ENCODE measurements at places on chromosomes 5 and 9. TPM values are rescaled to one million over a fixed set of nuclear protein-coding genes. Genes with fewer than 3 reads are reported as not detected.
A peak's percentile ranks its signal among the peaks of the same experiment; 100 is the strongest.

GRCh38 chr5:178941361-178941760, 363 bp downstream of the ZNF454 start:
- H3K4me1 ChIP-seq: no peaks in the 10 kb centered on the region
- peaks cover 4% of the 10 kb centered on the region for H3K27me3 ChIP-seq
- DNase-seq: no peak
- H3K36me3 ChIP-seq: peaks cover 10% of the 10 kb centered on the region
- H3K27ac ChIP-seq: no peak overlapping the region

- no peak overlapping the region for H3K4me3 ChIP-seq
- peaks cover 36% of the 10 kb centered on the region for H3K27me3 ChIP-seq
- no peaks in the 10 kb centered on the region for H3K36me3 ChIP-seq
- DNase-seq: no peak
- H3K4me1 ChIP-seq: peaks cover 9% of the 10 kb centered on the region
Measured at GRCh38 chr5:96584712-96585111, 77.5 kb upstream of the CAST start.

- no peak for DNase-seq
- no peak overlapping the region for H3K4me3 ChIP-seq
- no peaks in the 10 kb centered on the region for H3K27me3 ChIP-seq
- H3K4me1 ChIP-seq: no peaks in the 10 kb centered on the region
- H3K27ac ChIP-seq: no peak overlapping the region
- H3K36me3 ChIP-seq: no peaks in the 10 kb centered on the region
Measured at GRCh38 chr9:29439961-29440360, 1866.7 kb upstream of the C9orf72 start.

GRCh38 chr9:113349445-113350094, at the start of gene BSPRY:
Gene BSPRY, plus strand, starts transcription at chr9:113349541. Its CDS starts 39 bp downstream, at chr9:113349580.
- H3K27ac ChIP-seq: peak within 1 kb of the TSS; percentile 78
- H3K4me3 ChIP-seq: peak within 1 kb of the TSS; percentile 78
- H3K4me1 ChIP-seq: peaks cover 35% of the 10 kb centered on the region
- DNase-seq: peak; percentile 31
- peaks cover 26% of the 10 kb centered on the region for H3K27me3 ChIP-seq
- H3K36me3 ChIP-seq: peaks cover 1% of the 10 kb centered on the region

GRCh38 chr9:31304576-31304975, 1079.9 kb upstream of the ACO1 start:
- no peak overlapping the region for H3K4me3 ChIP-seq
- H3K4me1 ChIP-seq: peaks cover 13% of the 10 kb centered on the region
- DNase-seq: no peak
- no peak overlapping the region for H3K27ac ChIP-seq

DNA sequence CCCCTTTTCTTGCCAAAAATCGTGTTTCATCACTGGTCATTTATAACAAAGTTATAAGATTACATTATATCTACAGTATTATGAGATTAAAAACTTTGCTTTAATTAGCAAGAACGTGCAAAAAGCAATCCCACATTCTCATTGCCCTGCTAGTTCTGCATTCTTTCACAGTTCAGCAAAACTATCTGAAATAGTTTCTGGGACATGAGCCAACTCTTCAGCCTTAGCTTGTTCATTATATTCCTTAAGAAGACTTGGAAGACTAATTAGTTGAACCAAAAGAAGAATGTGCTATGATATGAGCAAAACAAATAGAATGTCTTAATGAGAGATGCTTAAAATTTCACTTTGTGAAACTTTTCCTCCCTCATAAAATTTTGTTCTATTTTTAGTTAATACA, 76.7 kb downstream of the ITGA1 start:
- no peak for DNase-seq
- no peaks in the 10 kb centered on the region for H3K4me1 ChIP-seq
- no peak overlapping the region for H3K27ac ChIP-seq
- H3K36me3 ChIP-seq: no peaks in the 10 kb centered on the region

DNA sequence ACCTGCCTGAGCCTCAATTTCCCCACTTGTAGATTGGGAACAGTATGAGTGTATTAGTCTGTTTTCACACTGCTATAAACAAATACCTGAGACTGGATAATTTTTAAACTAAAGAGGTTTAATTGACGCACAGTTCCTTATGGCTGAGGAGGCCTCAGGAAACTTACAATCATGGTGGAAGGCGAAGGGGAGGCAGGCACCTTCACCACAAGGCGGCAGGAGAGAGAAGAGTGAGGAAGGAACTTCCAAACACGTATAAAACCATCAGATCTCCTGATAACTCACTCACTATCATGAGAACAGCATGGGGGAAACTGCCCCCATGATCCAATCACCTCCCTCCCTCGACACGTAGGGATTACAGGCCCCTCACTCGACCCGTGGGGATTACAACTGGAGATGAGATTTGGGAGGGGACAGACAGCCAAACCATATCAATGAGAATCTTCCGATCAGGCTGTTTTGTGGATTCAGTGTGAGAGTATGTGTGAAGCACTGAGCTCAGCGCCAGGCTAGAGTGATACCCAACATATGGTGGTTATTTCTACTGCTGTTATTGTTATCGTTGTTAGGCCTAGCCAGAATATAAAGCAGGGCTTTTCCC, 14.6 kb upstream of the LMX1B start:
- no peaks in the 10 kb centered on the region for H3K4me1 ChIP-seq
- peaks cover 50% of the 10 kb centered on the region for H3K27me3 ChIP-seq
- no peaks in the 10 kb centered on the region for H3K36me3 ChIP-seq

GRCh38 chr9:38765101-38765500, 45.2 kb upstream of the FAM240B start:
- H3K4me3 ChIP-seq: no peak overlapping the region
- no peak for DNase-seq
- H3K27me3 ChIP-seq: no peaks in the 10 kb centered on the region
- H3K36me3 ChIP-seq: no peaks in the 10 kb centered on the region

DNA sequence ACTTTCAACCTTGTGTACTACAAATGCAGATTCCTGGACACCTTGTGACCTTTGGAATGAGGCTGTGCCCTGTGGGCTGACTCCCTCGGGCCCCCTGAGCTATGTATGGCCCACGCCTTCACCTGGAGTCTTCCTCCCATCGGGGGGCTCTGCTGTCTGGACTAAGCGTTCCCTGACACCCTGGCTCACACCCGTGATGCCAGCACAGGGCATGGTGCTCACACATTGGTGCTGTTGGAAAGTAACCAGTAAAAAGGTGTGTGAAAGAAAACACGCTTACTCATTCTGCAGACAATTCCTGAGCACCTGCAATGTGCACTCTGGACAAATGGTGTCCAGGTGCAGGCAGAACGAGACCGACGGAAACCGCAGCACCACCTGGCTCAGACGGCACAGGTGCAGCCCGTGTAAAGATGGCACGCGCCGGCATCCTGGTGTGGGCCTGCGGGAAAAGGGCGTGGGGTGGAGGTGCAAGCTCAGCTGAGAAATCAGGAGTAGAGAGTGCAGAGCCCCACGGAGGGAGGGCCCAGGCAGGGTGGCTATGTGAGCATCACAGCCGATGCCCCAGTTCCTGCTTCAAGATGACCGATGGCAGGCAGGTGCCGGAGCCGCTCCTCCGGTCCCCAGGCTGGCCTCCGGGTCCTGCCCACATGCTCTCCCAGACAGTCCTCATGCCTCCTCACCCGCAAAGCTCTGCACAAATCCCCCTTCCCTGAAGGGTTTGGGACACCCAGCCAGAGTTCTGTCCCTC, 11.0 kb downstream of the LPCAT1 start:
- peaks cover 2% of the 10 kb centered on the region for H3K36me3 ChIP-seq
- DNase-seq: no peak
- no peak overlapping the region for H3K27ac ChIP-seq

GRCh38 chr5:112637343-112637742, 100.3 kb upstream of the APC start:
- H3K4me1 ChIP-seq: no peaks in the 10 kb centered on the region
- peaks cover 8% of the 10 kb centered on the region for H3K27me3 ChIP-seq
- no peak overlapping the region for H3K27ac ChIP-seq
- H3K4me3 ChIP-seq: no peak overlapping the region
- DNase-seq: no peak

DNA sequence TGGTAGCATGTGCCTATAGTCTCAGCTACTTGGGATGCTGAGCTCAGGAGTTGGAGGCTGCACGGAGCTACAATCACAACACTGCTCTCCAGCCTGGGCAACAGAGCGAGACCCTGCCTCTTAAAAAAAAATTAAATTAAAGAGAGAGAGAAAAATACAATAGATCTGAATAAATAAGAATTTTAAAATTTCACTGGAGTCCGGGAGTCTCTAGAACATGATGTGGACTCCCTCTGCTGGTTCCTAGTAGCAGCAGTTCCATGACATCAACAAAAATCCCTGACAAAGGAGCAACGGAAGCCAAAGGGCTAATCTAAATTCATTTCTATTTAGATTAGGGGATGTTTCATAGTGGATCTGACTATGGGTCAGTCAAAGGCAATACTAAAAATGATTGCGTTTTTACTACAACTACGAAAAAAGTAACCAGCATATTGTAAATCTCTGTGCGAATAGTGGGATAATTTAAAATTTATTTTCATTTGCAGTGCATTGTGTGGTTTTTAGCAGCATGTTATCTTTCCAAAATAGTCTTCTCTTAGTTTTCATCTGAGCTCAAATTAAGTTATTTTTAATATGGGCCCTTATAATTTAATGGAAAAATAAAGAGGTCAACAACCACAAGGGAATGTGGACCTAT, 6.7 kb downstream of the INIP start:
- H3K4me1 ChIP-seq: peaks cover 28% of the 10 kb centered on the region
- no peak overlapping the region for H3K4me3 ChIP-seq
- DNase-seq: no peak
- no peaks in the 10 kb centered on the region for H3K27me3 ChIP-seq
- H3K36me3 ChIP-seq: peaks cover 33% of the 10 kb centered on the region

- no peak overlapping the region for H3K27ac ChIP-seq
- no peak overlapping the region for H3K4me3 ChIP-seq
- no peaks in the 10 kb centered on the region for H3K36me3 ChIP-seq
- no peak for DNase-seq
- no peaks in the 10 kb centered on the region for H3K27me3 ChIP-seq
Measured at GRCh38 chr5:174086751-174087150, 41.2 kb downstream of the NSG2 start.

DNA sequence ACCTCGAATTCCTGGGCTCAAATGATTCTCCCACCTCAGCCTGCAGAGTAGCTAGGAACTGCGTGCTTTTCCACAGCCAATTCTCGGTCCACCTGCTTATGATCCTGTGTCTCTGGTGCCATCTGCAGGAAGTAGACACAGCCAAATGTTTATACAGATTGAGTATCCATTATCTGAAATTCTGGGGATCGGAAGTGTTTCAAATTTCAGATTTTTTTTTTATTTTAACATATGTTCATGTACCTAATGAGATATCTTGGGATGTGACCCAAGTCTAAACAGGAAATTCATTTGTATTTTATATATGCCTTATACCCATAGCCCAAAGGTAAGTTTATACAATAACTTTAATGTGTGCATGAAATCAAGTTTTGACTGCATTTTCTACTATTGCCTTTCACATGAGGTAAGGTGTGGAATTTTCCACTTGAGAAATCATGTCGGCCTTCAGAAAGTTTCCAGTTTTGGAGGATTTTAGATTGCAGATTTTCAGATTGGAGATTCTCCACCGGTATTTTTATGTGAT, 89.5 kb downstream of the ESM1 start:
- DNase-seq: peak; percentile 25
- H3K4me3 ChIP-seq: no peak overlapping the region
- peaks cover 70% of the 10 kb centered on the region for H3K27me3 ChIP-seq
- no peak overlapping the region for H3K27ac ChIP-seq

- H3K36me3 ChIP-seq: no peaks in the 10 kb centered on the region
- H3K4me1 ChIP-seq: peaks cover 2% of the 10 kb centered on the region
- no peak for DNase-seq
- no peak overlapping the region for H3K27ac ChIP-seq
- peaks cover 3% of the 10 kb centered on the region for H3K27me3 ChIP-seq
Measured at GRCh38 chr5:67648201-67648671, 451.6 kb upstream of the CD180 start.

DNA sequence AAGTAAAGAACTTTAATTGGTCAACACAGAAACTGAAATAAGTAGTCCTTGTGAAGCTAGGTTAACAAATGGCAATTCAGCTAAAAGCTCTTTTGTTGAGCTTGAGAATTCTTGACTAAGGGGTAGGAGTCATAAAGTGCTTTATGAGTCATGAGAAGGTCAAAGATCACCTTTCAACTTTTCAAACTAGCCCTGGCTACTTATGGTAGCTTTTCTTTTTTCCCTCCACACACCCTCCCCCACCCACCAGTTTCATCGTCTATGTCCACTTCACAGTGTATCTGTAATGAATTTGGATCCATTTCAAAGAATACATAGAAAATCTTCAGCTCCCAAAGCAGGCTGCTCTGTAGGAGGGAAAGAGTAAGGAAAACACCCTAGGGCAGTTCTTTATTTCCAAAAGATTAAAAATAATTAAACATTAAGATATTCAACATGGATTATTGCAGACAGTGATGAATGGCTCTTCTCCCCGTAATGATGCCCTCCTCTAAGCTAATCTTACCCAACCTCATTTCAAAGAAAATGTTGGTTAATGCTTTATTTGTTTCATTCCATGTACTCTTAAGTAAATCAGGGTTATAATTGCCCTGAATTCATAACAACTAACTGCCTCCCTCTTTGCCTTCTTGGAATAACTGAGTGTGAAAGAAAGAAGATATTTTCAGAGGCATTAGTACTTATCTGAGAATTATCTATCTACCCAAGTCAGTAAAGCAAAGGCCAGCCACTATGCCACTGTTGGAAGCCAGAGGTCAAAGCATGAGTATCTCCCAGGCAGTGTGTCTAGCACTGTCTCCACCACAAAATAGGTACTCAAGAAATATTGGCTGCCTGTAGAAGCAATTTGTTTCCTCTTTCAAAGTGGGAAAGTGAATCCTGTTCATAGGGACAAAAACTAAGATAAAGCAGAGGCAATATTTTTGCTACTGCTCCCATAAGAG, 290.6 kb downstream of the PIK3R1 start:
- no peak overlapping the region for H3K4me3 ChIP-seq
- H3K27me3 ChIP-seq: no peaks in the 10 kb centered on the region
- no peaks in the 10 kb centered on the region for H3K4me1 ChIP-seq
- H3K36me3 ChIP-seq: no peaks in the 10 kb centered on the region

DNA sequence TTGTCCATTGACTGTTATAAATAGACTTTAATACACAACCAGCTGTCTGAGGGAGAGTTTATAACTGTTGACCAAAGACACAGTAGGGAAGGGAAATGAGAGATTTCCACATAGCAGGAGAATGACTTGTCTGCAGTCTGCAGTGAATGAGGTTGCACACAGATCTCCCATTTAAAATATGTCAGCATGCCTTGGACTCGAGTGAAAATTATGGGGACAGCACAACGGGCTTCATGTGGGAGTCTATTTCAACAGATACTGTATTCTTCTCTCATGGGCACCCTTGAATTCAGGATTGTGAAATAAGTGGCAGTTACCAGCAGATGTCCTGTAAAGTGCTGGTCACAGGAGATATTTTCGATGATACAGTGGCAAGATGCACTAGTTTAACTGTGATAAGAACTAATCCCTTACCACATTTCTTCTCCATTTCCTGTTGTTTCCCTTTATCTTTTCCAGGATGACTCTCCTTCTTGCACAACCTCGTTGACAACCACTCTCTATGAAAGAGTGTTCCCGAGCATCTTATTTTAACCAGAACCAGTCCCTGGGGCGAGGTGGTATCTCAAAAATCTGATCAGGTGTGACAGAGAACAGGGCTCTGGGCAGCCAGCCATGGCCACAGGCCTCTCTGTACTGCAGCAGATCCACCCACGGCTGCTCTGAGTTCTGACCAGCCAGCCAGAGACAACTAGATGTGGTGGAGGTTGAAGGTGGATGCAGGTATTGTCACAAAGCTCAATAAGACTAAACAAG, 51.5 kb upstream of the MAP3K1 start:
- peaks cover 2% of the 10 kb centered on the region for H3K27me3 ChIP-seq
- no peak overlapping the region for H3K4me3 ChIP-seq
- DNase-seq: no peak
- no peak overlapping the region for H3K27ac ChIP-seq

Gene NRARP
- 0.32 TPM for total RNA-seq

Gene FOXD4
- total RNA-seq: 0.92 TPM

Gene CCDC183
- 0.97 TPM for total RNA-seq

Gene C9orf50
- total RNA-seq: not detected

Gene NOXA1
- total RNA-seq: 1.1 TPM

Gene SLC36A2
- not detected for total RNA-seq

Gene TXNDC8
- total RNA-seq: not detected
